ENCODE measurements at places on chromosomes 1 and 21. TPM values are rescaled to one million over a fixed set of nuclear protein-coding genes. Genes with fewer than 3 reads are reported as not detected.

DNA sequence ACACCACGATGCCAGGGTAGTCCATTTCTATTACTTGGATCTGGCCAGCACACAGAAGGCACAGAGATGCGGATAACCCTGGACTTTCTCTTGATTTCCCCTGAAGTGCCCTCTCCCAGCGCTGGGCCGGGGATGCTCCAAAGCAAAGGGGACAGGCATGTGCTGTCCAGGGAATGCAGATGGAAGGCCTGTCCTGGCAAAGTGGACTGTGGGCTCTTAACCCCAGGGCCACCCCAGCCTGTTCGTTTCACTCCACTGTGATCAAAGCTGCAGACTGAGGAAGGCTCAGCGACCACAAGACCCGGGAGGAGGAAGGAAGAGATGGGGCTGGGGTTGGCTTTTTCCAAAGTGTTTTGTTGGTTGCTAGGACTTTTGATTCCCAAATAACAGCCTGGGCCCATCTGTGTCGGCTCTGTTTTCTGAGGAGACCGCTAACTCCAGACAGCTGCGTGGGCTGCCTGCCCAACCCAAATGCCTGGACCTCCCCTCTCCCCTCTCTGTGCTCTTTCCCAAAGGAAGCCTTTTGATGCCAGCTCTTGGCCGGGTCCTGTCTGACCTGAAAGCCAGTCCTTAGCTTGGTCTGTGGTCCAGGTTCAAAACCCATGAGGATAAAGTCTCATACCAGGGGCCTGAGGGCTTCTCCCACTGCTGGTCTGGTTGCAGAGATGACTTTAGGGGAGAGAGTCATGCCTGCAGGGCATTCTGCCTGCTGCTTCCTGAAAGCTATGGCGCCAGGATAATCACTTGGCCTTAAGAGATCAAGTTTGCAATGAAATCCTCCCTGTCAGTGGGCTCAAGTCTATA, 119.6 kb upstream of the CD34 start:
- no peak for DNase-seq

- DNase-seq = no peak
Observed at GRCh38 chr1:171794085-171794484, 12.6 kb downstream of the METTL13 start.

DNA sequence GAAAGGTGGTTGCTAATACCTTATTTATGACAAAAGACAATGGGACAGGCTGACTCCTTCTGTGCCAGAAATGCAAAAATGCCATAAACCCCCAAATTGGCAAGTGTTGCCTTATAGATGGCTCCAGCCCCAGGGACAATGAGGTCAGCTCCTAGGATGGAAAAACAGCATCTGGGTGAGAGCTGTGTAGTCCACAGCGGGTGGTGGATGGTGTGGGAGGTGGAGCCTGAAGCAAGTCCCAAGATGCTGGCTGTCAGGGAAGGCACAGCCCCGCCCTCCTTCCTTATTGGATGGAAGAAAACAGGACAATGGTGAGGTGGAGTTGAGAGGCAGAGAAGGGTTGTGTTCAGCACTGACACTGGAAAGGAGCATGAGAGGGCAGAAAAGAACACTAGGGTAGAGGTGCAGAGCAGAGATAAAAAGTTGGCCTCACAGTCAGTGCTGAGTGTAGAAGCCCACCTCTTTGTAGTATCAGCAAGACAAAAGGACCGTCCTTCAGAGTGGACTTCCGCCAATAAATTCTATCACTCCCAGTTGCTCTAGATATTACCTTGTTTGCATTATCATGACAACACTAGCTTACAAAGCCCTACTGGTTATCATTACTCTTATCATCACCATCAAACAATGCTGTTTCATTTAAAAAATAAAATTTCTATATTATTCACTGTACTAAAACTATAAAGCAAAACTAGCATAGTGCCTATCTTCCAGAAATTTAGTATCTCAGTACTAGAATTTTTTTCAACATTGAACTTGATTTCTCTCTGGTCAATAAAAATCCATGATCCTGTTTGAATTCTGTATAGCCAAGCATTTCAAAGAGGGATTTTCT, 3.7 kb upstream of the SDE2 start:
- DNase-seq = no peak

DNA sequence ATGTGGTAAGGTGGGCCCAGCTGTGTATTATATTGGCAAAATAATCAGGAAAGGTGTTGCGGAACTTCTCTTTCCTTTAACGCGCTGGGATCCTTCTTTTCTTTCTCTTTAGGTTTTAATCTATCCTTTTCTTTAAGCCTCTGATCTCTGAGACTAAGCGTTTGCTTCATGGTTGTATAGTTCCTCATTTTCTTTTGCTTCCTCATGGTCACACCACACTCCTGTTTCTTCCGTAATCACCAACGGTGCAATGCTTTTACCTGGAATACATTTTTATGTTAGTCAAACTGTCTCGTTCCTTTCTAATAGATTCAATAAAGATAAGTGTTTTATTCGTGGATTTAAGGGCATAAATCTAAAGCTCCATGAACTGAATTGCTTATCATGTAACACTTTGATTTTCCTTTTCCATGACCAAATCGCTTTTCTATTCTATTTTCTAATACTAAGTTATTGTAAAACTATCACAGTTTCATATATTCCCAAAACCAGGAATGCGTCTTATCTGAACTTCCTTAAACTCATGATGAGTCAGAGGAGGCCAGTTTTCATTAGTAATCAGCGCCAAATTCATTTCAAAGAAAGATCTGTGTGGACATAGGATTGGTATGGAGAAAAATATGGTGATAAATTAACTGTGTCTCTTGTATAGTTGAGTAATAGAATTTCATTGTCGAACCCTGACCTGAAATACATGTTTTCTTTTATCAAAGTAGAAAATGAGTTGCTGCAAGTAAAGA, 12.2 kb downstream of the SDCCAG8 start:
- no peak for DNase-seq

GRCh38 chr1:62481681-62482080, 44.8 kb downstream of the USP1 start:
- no peak for DNase-seq

DNA sequence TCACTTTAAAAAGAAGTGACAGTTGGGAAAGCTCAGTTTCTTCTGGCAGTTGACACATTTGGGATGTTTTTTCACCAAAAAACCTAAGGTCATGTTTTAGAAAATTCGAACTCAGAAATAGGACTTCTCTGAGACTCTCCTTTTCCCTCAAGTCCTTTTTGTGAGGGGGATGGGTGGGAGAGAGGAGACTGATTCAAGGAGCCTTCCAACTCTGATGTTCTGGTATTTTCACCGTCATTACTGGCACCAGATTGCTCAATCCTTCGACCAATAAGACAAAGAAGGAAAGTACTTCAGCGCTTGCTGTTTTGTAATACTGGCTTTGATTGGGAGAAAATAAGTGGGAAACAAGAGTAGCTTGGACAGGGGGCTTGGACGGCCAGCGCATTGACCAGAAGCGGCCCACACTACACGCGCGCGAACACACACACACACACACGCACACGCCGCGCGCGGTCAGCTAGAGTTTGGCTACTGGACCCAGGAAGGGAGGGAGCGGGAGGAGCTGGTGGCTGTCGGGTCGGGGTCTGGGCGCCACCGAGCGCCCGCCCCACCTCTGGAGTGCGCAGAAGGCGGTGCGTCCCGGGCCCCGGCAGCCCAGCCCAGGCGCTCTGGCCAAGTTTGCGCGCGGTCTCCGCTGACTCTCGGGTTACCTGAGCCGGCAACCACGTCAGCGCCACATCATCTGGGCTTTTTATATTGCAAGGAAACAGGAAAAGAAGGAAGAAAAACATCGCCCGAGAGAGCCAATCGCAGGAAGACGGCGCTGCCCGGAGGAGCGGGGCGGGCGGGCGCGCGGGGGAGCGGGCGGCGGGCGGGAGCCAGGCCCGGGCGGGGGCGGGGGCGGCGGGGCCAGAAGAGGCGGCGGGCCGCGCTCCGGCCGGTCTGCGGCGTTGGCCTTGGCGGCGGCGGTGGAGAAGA, at the start of gene KCNK1:
TSS of gene KCNK1 (plus strand) at position 855 of the 921 bp plus-strand sequence. CDS start at position 921, 66 bp downstream.
- DNase-seq = no peak

- no peak for DNase-seq
Observed at GRCh38 chr1:185464777-185465176, 147.7 kb upstream of the IVNS1ABP start.

GRCh38 chr1:13823126-13823880, 123.3 kb downstream of the PRDM2 start:
- DNase-seq = no peak

- DNase-seq = peak; percentile 4
Observed at GRCh38 chr1:162391790-162392563, 10.4 kb downstream of the C1orf226 start.

DNA sequence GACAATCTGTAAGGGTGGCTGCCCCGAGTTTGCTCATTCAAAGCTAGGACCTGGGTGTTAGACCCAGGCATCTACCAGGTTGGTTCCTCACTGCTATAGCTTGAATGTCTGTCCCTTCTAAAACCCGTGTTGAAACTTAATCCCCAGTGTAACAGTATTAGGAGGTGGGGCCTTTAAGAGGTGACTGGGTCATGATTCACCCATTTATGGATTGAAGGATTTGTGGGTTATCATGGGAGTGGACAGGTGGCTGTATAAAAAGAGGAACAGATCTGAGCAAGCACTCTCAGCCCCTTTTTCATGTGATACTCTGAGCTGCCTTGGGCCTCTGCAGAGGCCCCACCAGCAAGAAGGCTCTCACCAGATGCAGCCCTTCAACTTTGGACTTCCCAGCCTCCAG, 29.4 kb downstream of the PSMG1 start:
- no peak for DNase-seq

GRCh38 chr1:53065391-53065790, 3.4 kb downstream of the PODN start:
- DNase-seq = no peak

GRCh38 chr21:43373362-43374227, 53.3 kb downstream of the SIK1 start:
- no peak for DNase-seq

DNA sequence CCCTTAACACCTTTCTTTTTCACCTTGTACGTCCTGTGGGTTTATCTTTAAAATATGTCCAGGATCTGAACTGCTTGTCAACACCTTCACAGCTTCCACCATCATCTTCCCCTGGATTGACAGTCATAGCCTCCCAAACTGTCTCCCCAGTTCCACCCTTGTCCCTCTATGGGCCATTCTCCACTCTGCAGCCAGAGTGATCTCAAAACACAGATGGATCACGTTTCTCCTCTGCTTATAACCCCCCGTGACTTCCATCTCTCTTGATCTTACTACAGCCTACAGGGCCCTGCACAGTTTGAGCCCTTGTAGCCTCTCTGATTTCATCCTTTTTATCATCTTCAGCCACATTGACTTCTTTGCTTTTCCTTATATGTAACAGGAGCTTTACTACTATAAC, 4.3 kb downstream of the INSRR start:
- DNase-seq = no peak

- DNase-seq = no peak
Observed at GRCh38 chr1:229844675-229845074, 218.6 kb downstream of the URB2 start.

DNA sequence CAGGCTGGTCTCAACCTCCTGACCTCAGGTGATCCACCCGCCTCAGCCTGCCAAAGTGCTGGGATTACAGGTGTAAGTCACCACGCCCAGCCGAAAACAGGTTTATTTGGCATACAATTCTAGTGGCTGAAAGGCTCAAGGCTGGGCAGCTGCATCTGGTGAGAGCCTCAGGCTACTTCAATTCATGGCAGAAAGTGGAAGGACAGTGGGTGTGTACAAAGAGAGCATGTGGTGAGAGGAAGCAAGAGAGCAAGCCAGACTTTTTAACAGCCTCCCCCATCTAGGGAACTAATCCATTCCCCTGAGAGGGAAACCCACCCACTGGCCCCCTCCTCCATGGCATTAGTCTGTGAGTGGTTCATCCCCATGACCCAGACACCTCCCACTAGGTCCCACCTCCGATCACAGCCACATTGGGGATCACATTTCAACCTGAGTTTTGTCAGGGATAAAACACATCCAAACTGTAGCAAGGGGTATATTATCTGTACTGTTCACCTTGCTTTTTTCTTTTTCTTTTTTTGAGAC, 9.5 kb downstream of the BMP8A start:
- DNase-seq = no peak

DNA sequence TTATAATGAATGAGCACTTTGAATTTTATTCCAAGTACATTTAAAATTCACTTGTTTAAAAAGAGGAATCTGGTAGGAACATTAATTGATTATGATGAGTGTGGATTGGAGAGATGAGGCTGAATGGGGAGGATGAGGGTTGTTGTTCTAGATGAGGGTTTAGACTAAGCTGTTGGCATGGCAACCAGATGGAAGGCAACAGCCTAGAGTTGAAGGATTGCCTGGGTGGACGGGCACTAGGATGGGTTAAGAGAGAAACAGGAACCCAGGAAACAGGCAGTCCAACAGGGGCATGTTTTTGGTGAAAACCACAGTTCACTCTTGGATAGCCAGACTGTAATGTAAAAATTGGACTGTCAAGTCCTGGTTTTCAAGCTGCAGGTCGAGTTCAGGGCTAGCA, 125.5 kb downstream of the CHRM3 start:
- no peak for DNase-seq

DNA sequence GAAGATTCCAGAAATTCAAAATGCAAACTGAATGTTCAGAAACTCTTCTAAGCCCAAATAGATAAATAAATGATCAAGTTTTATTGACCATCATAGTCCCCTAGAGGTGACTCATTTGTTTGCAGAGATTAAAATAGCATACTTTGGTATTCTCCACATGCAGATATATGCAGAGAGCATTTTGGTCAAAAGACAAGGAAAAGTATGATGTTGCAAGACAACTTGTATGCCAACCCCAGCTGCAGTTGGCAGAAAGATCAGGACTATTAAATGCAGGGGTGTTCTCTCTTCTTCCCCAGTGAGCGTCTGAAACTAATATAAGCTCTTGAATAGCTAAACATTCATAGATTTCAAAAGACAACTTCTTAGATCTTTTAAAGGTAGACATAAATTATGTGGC, 404.9 kb downstream of the LTN1 start:
- DNase-seq = no peak

DNA sequence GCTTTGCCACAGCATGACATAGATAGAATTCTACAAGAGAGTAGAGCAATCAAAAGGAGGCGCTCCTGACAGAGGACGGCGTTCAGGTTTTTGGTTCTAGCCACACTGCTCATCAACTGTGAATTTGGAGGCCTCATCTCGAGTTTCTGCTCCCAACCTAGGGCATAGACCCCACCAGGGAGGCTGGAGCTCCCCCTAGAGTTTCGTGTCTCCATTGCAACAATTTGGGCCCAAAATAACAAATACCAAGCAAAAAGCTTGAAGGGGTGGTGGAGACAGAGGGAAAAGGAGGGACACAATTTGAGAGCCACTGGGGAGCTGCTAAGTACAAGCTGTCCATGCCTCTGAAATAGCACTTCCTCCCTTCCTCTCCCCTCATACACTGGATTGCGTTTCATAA, 297.0 kb downstream of the GPATCH2 start:
- DNase-seq = no peak

- DNase-seq = no peak
Observed at GRCh38 chr1:214475746-214476145, 75.7 kb downstream of the PTPN14 start.

The CD52 gene
- total RNA-seq = 772 TPM

The GUCA2A gene
- total RNA-seq = not detected

The TMEM35B gene
- 34.3 TPM for total RNA-seq

The LYPD8 gene
- total RNA-seq = not detected

The EPS8L3 gene
- total RNA-seq = not detected
